ENCODE measurements at places on chromosomes 5 and 9. TPM values are rescaled to one million over a fixed set of nuclear protein-coding genes. Genes with fewer than 3 reads are reported as not detected.

Gene WWC1
- total RNA-seq: 29.9 TPM

Gene BAAT
- total RNA-seq: 0.07 TPM

Gene MZB1
- not detected for total RNA-seq

- no peak for DNase-seq
- H3K4me1 ChIP-seq: peaks cover 17% of the 10 kb centered on the region
- H3K27me3 ChIP-seq: no peaks in the 10 kb centered on the region
- H3K36me3 ChIP-seq: no peaks in the 10 kb centered on the region
Measured at GRCh38 chr5:177604116-177604521, 4.2 kb downstream of the B4GALT7 start.

- no peak overlapping the region for H3K4me3 ChIP-seq
- H3K27ac ChIP-seq: peak overlapping the region; percentile 1
- H3K4me1 ChIP-seq: peaks cover 21% of the 10 kb centered on the region
- H3K27me3 ChIP-seq: peaks cover 1% of the 10 kb centered on the region
- H3K36me3 ChIP-seq: no peaks in the 10 kb centered on the region
- DNase-seq: no peak
Measured at GRCh38 chr5:165627548-165628170, 2122.2 kb downstream of the MAT2B start.

- H3K4me1 ChIP-seq: peaks cover 2% of the 10 kb centered on the region
- DNase-seq: no peak
- peaks cover 7% of the 10 kb centered on the region for H3K36me3 ChIP-seq
- no peak overlapping the region for H3K4me3 ChIP-seq
- no peak overlapping the region for H3K27ac ChIP-seq
Measured at GRCh38 chr9:123629531-123629930, 273.5 kb downstream of the CRB2 start.

- no peak overlapping the region for H3K4me3 ChIP-seq
- no peaks in the 10 kb centered on the region for H3K27me3 ChIP-seq
- no peak overlapping the region for H3K27ac ChIP-seq
- peaks cover 21% of the 10 kb centered on the region for H3K36me3 ChIP-seq
- H3K4me1 ChIP-seq: no peaks in the 10 kb centered on the region
Measured at GRCh38 chr9:5113523-5113922, 71.9 kb downstream of the INSL6 start.

DNA sequence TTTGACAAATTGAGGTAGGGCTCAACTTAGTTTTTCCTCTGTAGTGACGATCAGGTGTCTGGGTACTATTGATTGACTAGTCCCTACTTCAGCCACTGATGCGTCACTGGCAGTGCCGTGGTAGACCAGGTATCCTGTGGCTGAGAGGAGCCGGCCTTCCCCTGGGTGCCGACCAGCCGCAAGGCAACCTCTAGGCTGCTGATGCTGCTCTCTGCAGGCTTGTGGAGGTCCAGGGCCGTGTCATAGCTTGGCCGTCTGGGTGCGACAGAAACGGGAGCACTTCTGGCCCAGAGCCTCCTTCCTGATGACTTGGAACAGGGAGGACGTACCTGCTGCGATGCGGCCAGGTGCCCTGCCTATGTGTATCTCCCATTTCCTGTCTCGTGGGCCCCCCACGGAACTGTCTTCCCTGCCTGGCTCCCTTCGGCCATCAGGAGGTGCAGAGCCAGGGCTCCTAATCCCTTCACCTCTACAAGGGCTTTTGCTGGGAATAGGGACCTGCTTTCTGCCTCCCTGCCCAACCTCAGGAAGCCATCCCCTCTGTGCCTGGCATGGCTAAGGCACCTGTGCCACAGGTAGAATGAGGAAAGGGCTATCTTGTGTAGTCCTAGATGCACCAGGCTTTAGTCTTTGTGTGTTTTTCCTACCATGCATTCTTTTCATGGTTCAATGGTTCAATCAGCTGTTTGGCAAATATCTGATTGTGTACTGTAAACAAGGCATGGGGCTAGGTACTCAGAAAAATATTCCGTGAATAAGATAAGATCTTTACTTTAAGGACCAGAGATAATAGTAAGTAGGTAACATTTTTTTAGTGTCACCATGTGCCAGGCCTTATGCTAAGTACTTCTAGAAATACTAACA is 44.6 kb downstream of the MVB12B start:
- peaks cover 5% of the 10 kb centered on the region for H3K36me3 ChIP-seq
- DNase-seq: no peak
- no peak overlapping the region for H3K4me3 ChIP-seq
- H3K27me3 ChIP-seq: no peaks in the 10 kb centered on the region
- H3K4me1 ChIP-seq: peaks cover 52% of the 10 kb centered on the region

GRCh38 chr5:10133830-10134229 is 115.9 kb downstream of the ATPSCKMT start:
- H3K4me1 ChIP-seq: peaks cover 2% of the 10 kb centered on the region
- no peak overlapping the region for H3K4me3 ChIP-seq
- no peak for DNase-seq
- H3K27me3 ChIP-seq: no peaks in the 10 kb centered on the region
- no peak overlapping the region for H3K27ac ChIP-seq

DNA sequence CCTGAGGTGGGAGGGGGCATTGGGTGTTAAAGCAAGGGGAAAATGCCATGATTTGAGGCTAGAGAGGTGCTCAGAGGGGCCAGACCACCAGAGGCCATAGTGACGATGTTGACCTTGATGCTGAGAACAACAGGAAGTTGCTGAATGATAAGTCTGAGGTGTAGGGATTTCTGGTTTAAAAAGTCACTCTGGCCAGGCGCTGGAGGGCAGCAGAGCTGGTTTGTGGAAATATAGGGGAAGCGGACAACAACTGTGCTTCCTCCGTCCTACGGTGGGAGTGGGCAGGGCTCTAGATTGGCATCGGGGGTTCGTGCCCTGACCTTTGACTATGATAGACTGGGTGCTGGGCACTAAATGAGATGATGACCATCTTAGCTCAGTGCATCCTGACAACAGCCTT is 44.7 kb downstream of the STOM start:
- H3K4me3 ChIP-seq: no peak overlapping the region
- no peak overlapping the region for H3K27ac ChIP-seq

- H3K27me3 ChIP-seq: no peaks in the 10 kb centered on the region
- H3K27ac ChIP-seq: no peak overlapping the region
- H3K36me3 ChIP-seq: peaks cover 26% of the 10 kb centered on the region
- H3K4me1 ChIP-seq: no peaks in the 10 kb centered on the region
- no peak overlapping the region for H3K4me3 ChIP-seq
- DNase-seq: no peak
Measured at GRCh38 chr9:126423142-126423915, 96.7 kb downstream of the MVB12B start.

- no peak overlapping the region for H3K4me3 ChIP-seq
- no peak overlapping the region for H3K27ac ChIP-seq
- H3K4me1 ChIP-seq: peaks cover 5% of the 10 kb centered on the region
- no peak for DNase-seq
Measured at GRCh38 chr9:133789778-133790177, 51.6 kb upstream of the SARDH start.

DNA sequence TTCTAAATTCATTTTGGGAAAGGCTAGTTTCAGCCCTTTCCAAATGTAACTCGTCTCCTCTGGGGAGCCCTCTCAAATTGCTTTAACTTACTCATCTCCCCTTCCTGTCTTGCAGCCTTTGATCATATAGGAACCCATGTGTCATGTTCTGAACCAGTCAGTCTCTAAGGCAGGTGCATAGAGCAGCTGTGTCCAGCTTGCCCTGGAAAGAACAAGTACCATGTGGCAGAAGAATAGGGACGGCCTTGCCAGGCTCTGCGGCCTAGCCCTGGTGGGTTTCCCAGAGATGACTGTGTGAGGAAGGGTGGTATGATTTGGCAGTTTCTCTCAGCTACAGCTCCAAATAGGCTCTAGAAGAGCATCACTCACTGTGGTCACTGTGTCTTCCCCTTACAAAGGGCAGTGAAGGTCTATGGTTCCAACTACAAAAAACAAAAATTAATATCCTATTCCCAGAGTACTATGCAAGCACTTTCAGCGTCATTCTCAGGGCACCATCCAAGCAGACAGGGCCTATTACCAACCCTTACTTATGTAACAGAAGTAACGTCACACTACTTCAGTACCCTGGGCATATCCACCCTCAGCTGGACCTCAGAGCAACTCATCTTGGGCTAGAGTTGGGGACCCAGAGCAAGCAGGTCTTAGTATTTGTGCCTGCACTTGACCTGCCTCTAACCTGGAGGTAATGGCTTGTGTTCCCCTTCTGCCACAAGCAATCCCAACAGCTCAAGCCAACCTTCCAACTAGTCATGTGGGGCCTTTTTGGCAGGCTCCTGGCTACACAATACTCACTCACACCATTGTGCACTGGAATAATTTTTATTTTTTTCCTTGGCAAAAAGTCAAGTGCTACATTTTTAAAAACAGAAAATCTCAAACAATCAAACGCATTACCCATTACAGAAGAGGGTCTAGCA is 37.2 kb upstream of the UBAP2 start:
- peaks cover 10% of the 10 kb centered on the region for H3K36me3 ChIP-seq
- H3K27ac ChIP-seq: no peak overlapping the region
- H3K4me1 ChIP-seq: no peaks in the 10 kb centered on the region
- H3K27me3 ChIP-seq: no peaks in the 10 kb centered on the region

Data from mesothelial cell of epicardium (in vitro differentiated cells).